CD8-positive, alpha-beta memory T cell (primary cell): ENCODE measurements at places on chromosomes 2 and 18. TPM values are rescaled to one million over a fixed set of nuclear protein-coding genes. Genes with fewer than 3 reads are reported as not detected.

GRCh38 chr2:157627594-157628476 is 829 bp downstream of the ACVR1C start:
- peak; percentile 25 for DNase-seq

MC2R gene
- not detected for polyA plus RNA-seq

COL3A1 gene
- polyA plus RNA-seq = not detected

DNA sequence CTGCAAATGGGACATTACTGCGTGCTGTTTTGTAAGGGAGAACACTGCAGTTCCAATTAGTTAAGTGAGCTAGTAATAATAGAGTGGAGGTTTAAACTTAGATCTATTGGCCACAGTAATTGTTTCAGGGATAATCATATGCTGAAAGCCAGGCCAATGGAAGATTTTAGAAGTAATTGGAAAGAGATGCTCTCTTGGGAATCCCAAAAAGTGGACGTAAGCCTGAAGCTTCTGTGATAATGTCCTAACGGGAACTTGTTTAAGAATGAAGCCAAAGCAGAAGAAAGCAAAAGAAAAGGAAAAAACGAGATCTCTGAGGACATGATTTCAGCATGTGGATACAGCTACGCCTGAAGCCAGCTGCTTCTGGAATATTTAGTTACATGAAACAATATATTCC is 594.6 kb downstream of the SLC4A3 start:
- no peak for DNase-seq

EPAS1 gene
- polyA plus RNA-seq = 1.4 TPM

DNA sequence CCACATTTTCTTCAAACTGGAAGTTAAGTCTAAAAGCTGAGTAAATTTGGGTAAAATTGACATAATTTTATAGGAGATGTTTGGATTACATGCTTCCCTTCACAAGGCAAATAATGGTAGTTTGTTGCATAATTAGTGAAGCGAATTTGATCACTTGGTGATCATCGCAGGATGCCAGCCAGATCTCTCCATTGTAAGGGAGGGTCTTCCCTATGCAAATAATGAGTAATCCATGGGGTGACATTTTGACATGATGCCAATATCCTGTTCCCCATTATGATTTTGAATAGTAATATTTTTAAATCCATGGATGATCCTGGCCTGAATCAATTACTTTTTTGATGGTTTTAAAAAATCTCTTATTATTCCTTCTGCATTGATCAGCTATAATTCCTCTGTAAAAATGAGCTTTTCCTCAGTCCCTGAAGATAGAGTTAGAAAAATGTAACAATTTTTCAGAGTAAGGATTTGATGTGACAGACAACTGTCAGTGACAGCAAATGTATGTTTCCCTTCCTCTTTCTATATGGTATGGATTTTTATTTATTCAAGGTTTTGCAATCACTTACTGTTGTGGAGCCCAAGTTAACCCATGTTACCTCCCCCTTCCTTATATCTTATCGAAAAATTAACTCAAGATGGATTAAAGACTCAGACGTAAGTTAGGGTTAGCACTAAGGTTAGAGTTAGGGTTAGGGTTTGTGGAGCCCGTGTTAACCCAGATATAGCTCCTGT is 21.4 kb downstream of the CCL20 start:
- no peak for DNase-seq

NT5C1B gene
- polyA plus RNA-seq = 0.86 TPM

GRCh38 chr2:233990261-233990798 is 60.2 kb upstream of the SPP2 start:
- peak; percentile 61 for DNase-seq

DNA sequence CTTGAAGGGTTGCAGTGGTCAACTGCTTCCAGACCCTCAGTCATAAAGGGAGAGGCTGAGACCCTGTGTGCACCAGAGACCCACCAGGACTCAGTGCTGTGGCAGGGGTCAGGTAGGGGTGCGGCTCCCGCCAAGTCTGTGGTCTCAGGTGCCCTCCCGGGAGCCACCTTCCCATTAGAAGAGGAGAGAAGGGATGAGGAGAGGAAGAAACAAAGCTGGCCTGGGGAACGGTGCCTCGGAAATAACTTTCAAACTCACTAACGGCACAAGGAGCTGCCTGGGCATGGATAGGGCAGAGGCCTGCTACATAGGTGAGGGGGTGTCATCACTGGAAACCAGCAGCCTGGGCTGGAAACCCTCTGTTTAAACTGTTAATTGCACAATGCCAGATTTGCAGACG is 84.9 kb downstream of the TPO start:
- no peak for DNase-seq
